ENCODE measurements at places on chromosomes 6 and 20. TPM values are rescaled to one million over a fixed set of nuclear protein-coding genes. Genes with fewer than 3 reads are reported as not detected.
A peak's percentile ranks its signal among the peaks of the same experiment; 100 is the strongest.

SLA2 gene
- total RNA-seq = 0.27 TPM

- no peak overlapping the region for H3K4me3 ChIP-seq
- H3K27ac ChIP-seq = no peak overlapping the region
- no peak for DNase-seq
Measured at GRCh38 chr6:34616227-34616585, 60.1 kb upstream of the SPDEF start.

HDGFL1 gene
- not detected for total RNA-seq

GRCh38 chr6:129709196-129709768 lies 695 bp downstream of the ARHGAP18 start:
- peaks cover 25% of the 10 kb centered on the region for H3K4me1 ChIP-seq
- DNase-seq = no peak
- no peaks in the 10 kb centered on the region for H3K36me3 ChIP-seq
- peak overlapping the region; percentile 83 for H3K4me3 ChIP-seq
- peak overlapping the region; percentile 70 for H3K27ac ChIP-seq
- H3K27me3 ChIP-seq = no peaks in the 10 kb centered on the region

- no peak overlapping the region for H3K4me3 ChIP-seq
- H3K4me1 ChIP-seq = no peaks in the 10 kb centered on the region
- H3K27me3 ChIP-seq = no peaks in the 10 kb centered on the region
- DNase-seq = no peak
Measured at GRCh38 chr20:1841554-1842140, 53.6 kb upstream of the SIRPA start.

DNA sequence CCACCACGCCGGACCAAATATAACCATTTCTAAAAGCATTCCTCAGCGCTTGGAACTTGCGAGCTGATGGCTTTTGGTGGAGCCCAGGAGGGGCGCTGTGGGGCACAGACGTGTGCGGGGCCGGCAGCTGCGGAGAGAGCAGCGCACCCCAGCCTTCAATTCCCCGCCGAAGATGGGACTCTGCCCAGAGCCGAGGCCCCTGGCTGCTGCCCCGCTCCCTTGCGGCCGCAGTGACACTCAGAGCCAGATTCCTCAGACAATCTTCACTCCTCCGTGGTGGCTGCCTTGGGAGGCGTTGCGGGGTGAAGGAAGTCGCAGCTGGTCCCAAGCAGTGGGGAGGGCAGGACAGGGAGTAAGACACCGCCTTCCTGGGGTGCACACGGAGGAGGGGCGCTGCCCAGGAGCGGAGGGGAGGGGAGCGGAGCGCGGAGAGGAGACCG lies 87.7 kb downstream of the TMEM242 start:
- H3K27ac ChIP-seq = peak overlapping the region; percentile 37
- peak overlapping the region; percentile 58 for H3K4me3 ChIP-seq
- peak; percentile 71 for DNase-seq
- no peaks in the 10 kb centered on the region for H3K27me3 ChIP-seq

- H3K4me3 ChIP-seq = no peak overlapping the region
- DNase-seq = no peak
- no peak overlapping the region for H3K27ac ChIP-seq
- H3K27me3 ChIP-seq = no peaks in the 10 kb centered on the region
- H3K36me3 ChIP-seq = no peaks in the 10 kb centered on the region
Measured at GRCh38 chr20:34736106-34736735, 32.1 kb downstream of the TP53INP2 start.

GRCh38 chr20:44354979-44355497 lies 461 bp upstream of the HNF4A start:
- no peak for DNase-seq
- no peaks in the 10 kb centered on the region for H3K36me3 ChIP-seq
- peaks cover 7% of the 10 kb centered on the region for H3K4me1 ChIP-seq

DNA sequence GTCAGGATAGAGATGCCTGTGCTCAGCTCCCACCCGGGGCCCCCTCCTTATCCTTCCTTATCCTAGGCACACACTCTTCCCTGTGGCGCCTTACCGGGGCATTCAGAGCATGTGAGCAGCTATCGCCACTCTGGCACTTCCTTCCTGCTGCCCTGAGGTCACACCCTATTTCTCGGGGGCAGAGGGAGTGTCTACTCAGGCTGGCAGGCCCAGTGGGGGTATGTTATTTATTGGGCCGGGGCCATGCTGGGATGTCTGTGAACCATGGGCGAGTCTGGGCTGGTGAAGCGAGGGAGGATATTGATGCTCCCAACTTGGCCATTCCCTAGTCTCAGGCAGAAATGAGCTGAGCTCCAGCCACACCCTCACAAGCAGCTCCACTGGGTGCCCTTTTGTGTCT lies 3.9 kb upstream of the LY6G6D start:
- H3K27ac ChIP-seq = no peak overlapping the region
- H3K4me1 ChIP-seq = no peaks in the 10 kb centered on the region
- DNase-seq = no peak
- H3K36me3 ChIP-seq = no peaks in the 10 kb centered on the region

CFAP61 gene
- 17.5 TPM for total RNA-seq

ZSWIM3 gene
- total RNA-seq = 2.1 TPM

DNA sequence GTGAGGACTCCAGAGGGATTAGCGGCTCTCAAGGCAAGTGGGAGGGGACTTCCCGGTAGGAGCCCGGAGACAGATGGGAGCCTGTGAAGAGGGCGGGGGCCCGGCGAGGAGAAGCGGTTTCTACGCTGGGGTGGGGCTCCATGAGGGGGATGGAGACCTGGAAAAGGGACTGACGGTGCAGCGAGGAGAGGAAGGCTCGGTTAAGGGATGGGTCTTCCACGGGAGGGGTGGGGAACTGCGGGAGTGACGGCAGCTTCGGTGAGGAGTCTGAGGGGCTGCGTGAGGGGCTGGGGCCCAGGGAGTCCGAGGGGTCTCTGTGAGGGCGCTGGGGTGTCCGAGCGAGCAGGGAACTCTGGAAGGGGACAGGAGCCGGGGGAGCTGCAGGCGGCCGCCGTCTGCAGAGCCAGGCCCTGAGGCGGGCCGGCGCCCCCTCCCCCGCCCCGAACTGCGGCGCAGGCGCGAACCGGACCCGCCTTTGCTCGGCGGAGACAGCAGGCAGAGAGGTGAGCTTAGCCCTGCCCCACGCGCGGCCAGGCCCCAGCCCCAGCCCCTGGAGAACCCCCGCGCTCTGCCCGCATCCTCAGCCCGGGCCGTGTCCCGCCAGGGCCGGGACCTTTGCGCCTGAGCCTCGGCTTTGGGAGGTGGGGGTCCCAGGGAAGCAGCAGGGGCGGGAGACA lies at the start of gene NRSN2:
TSS of gene NRSN2 (plus strand) at position 472 of the 677 bp plus-strand sequence. CDS start 2,533 bp downstream, outside the sequence.
- H3K27me3 ChIP-seq = no peaks in the 10 kb centered on the region
- peaks cover 20% of the 10 kb centered on the region for H3K4me1 ChIP-seq

GRCh38 chr6:131532580-131533039 lies 40.4 kb upstream of the ARG1 start:
- no peak for DNase-seq
- no peaks in the 10 kb centered on the region for H3K27me3 ChIP-seq
- H3K36me3 ChIP-seq = no peaks in the 10 kb centered on the region

BEND3 gene
- total RNA-seq = 1.7 TPM

DNA sequence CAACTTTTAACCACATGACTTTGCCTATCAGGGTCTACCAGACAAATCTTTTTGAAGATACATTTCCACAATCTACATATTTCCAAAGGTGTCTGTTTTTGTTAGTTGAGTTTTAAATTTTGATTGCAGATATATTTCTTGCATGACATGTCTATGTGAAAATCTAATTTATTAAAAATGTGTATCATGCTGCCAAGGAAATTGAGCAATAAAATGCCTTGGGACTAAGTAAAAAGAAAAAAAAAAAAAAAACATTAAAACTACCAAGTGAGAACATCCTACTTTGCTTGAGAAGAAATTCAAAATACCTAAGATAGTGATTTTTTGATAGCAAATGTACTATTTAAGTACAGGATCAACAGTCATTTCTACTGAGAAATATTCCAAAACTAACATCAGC lies 17.7 kb downstream of the SLC17A5 start:
- no peaks in the 10 kb centered on the region for H3K27me3 ChIP-seq
- no peak overlapping the region for H3K4me3 ChIP-seq
- H3K27ac ChIP-seq = no peak overlapping the region
- H3K4me1 ChIP-seq = no peaks in the 10 kb centered on the region

- H3K27me3 ChIP-seq = no peaks in the 10 kb centered on the region
- H3K4me3 ChIP-seq = no peak overlapping the region
- no peak overlapping the region for H3K27ac ChIP-seq
- no peaks in the 10 kb centered on the region for H3K36me3 ChIP-seq
- H3K4me1 ChIP-seq = peaks cover 12% of the 10 kb centered on the region
- DNase-seq = no peak
Measured at GRCh38 chr6:14270925-14271788, 153.6 kb downstream of the CD83 start.

COL9A3 gene
- 1.5 TPM for total RNA-seq

PREX1 gene
- 41.5 TPM for total RNA-seq

DNA sequence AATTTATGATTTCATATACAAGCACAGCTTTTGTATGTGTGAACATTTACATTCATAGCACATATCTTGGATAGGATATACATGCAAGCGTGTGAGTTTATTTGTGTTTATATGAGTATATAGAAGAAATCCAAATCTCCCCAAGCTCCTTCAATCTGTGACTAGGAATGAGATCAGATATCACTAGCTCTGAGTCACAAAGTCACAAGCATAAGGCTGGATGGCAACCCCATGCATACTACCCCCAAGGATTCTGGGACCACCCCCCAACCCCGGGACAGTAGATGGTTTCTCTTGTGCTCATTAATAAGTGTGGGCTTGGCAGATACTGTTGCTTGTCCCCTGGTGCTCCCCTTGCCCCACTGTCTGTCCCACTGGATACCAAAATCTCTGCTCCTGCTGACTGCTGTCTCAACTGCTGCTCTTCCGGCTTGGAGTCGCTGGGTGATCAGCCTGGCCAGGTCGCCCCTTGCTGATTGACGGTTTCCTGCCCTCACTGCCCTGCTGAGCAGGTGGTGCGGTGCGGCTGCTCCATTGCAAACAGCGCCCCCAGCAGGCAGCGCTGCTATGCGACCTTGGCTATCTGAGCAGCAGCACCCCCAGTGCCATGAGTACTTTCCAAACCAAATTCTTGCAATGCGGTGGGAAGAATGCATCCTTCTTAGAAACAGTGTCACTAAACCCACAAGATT lies 279.4 kb downstream of the CD83 start:
- H3K27ac ChIP-seq = no peak overlapping the region
- no peaks in the 10 kb centered on the region for H3K4me1 ChIP-seq
- H3K4me3 ChIP-seq = no peak overlapping the region
- H3K27me3 ChIP-seq = no peaks in the 10 kb centered on the region
- H3K36me3 ChIP-seq = no peaks in the 10 kb centered on the region
- no peak for DNase-seq

DNA sequence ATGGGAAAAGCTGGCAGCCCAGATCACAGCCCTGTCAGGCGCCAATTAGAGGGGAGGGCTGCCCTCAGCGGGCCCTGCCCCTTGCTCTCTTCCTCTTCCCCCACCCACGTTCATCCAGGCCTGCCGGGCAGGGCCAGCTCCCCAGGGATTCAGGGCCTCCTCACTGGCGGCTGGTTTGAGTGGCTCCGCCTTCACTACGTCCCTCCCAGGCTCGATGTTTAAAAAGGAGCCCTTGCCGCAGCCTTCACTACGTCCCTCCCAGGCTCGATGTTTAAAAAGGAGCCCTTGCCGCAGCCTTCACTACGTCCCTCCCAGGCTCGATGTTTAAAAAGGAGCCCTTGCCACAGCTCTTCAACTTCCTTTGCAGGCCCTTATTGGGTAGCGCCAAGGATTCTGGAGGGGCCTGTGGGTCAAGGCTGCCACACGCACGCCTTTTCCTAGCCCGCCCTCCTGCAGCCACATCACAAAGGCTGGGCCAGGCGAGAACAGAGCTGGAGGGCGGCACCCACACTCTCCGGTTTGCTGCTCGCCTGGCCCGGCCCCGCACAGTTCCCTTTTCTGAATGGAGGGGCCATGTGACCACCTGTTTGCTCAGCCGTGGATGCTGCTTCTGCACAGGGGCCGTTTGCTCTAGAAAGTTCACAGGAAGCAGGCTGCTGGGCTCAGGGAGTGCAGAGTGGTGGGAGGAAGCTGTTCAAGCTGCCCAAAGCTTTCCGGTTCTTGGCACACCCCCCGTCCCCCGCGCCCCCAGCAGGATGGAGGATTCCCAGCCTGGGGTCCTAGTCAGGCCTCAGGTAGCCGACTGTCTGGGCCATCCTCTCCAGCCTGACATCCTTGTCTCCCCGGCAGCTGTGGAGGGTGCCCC lies 1.6 kb downstream of the SLC17A9 start:
- peak; percentile 78 for DNase-seq
- peak overlapping the region; percentile 84 for H3K27ac ChIP-seq
- H3K4me1 ChIP-seq = peaks cover 33% of the 10 kb centered on the region
- H3K27me3 ChIP-seq = no peaks in the 10 kb centered on the region

DNA sequence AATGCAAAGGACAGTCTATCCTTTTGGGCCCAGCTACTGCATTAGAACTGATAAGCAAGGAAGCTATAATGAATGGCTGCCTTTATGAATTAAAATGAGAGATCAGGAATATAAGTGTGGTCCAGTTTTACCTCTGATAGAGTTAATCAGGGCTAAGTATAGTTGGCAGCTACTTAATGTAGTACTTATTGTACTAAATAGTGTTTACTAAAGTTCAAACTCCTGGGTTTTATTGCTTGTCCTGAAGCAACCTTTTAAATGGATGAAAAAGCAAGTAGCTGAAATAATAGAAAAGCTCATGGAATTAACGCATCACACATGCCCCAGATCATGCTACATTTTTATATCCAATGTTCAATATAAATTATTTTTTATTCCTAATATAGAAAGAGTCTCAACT lies 5.3 kb downstream of the TRMT11 start:
- peaks cover 26% of the 10 kb centered on the region for H3K4me1 ChIP-seq
- no peak overlapping the region for H3K27ac ChIP-seq
- DNase-seq = no peak

DNA sequence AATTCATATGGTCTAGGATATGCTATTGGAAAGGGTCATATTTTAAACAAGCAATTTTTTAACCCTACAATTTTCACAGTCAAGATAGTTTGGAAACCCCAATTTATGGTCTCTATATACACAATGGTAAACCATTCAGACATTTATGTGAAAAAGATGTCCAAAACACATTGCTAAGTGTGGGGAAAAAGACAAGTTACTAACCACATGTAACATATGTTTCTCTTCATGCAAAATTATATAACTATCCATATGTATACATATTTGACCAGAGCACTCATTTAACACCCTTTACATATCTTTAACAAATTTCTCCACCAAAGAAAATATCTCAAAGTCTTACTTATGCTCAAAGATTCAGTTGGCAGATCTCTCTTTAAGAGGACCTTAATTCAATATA lies 110.6 kb downstream of the RNGTT start:
- H3K4me1 ChIP-seq = no peaks in the 10 kb centered on the region
- H3K4me3 ChIP-seq = no peak overlapping the region

DNA sequence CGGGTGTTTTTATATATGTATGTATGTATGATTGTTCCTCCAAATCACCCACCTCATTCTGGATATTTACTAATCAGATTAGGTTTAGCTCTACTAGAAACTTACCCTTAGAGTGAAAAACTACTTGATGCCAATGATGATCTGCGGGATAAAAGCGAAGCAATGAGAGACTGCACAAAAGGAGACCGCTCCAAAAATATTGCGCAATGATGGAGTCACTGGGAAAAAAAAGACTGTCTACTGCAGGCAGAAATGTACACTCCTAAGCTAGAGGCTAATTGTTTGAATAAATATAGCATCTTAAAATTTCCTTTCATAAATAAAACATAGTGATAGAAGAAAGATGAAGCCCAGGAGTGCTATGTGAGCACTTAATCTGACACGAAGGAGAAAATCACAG lies 7.3 kb downstream of the RAB32 start:
- no peaks in the 10 kb centered on the region for H3K36me3 ChIP-seq
- H3K27ac ChIP-seq = no peak overlapping the region
- no peaks in the 10 kb centered on the region for H3K27me3 ChIP-seq

- H3K4me3 ChIP-seq = no peak overlapping the region
- no peaks in the 10 kb centered on the region for H3K36me3 ChIP-seq
- no peak overlapping the region for H3K27ac ChIP-seq
- H3K27me3 ChIP-seq = no peaks in the 10 kb centered on the region
- no peak for DNase-seq
- no peaks in the 10 kb centered on the region for H3K4me1 ChIP-seq
Measured at GRCh38 chr6:99276747-99277146, 72.7 kb downstream of the FAXC start.

TP53TG5 gene
- 3.2 TPM for total RNA-seq

BPIFB1 gene
- total RNA-seq = not detected
